H54 (cell line): ENCODE measurements at places on chromosomes 2 and 18.

DNA sequence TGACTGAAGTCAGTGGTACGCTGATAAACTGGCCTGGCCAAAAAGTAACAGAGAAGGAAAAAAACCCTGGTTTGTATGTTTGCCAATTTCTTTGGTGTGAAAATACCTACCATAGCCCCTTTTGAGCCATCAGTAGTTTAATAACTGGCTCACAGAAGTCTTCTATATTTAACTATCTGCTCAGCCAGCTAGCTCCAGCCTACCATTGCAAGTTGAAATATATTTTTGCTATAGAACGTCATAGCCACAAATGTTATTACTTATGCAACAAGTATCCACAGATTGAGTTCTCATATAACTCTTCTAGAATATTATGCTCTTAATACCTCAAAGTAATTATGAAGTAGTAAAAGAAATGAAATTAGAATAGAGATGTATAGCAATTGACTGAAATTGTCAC is 25.2 kb downstream of the RPE start:
- no peak for DNase-seq

DNA sequence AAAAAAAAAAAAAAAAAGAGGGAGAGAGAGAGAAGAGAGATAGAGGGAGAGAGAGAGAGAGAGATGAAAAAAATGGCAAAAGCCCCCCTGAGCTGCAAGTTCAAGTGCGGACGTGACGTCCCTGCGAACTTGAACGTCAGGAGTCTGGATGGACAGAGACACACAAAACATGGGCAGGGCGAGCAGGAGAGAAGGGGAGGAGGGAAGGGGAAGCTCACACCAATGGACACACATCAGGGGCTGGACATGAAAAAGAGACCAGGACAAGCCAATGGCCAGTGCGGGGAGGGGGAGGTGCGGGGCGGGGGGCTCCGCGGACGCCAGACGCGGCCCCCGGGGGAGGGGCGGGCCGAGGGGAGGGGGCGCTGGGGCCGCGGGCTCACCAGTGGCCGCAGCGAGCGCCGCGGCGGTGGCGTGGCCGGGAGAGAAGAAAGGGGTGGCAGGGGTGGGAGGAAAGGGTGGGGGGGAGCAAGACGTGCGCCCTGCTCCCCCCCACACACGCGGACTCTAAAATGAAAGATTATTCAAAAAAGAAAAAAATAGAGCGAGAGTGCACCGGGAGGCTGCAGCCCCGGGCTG is at the start of gene BCL11A:
Gene BCL11A, minus strand, starts transcription at position 160 of the 579 bp plus-strand sequence. CDS start 384 bp downstream, outside the sequence.
- DNase-seq, result peak; percentile 24

DNA sequence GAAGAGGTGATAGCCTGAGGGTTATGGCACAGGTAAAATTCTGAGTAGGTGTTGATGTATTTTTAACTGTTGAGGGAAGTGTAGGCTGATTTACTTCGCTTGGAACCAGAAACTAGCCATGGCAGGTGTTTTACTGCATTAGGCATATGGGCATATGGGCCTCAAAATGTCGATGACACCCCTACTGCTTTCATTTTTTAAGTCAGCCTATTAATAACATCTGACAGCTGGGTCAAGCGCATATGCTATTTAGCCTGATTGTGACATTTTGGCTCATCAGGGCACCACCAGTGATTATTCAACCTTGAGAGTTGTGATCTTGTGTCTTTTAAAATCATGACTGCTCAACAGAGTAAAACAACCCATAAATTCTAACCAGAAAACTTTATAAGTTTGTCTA is 1396.9 kb upstream of the NXPH2 start:
- no peak for DNase-seq

GRCh38 chr2:170953941-170954340 is 24.9 kb downstream of the GORASP2 start:
- no peak for DNase-seq

GRCh38 chr2:187924293-187924692 is 367.4 kb upstream of the GULP1 start:
- no peak for DNase-seq

DNA sequence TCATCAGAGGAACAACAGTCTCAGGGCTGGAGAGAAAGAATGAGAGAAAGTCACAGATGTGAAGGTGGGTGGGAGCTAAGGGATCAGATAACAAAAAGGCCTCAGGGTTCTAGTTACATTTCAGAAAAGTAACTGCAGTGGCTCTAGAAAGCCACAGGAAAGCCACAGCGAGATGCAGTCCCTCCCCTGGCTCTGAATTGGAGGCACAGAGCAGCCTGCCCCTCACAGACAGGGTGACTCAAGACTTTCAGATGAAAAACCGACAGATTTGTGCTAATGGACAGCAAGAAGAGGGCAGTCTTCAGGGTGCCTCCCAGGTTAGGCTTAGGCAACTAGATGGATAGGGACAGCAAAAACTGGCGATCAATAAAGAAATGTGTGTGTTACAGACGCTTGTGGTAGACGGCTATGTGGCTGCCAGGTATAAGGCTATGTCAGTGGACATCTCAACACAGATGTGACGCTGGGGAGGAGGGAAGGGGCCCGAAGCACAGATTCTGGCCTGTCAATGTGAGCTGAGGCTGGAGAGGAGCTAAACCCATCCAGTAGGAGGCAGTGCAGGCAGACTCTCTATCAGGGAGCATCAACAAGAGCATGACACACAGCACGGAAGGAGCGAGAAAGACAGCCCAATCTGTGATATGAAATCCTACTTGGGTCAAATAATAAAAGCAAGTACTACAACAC is 26.2 kb downstream of the UNC50 start:
- no peak for DNase-seq

DNA sequence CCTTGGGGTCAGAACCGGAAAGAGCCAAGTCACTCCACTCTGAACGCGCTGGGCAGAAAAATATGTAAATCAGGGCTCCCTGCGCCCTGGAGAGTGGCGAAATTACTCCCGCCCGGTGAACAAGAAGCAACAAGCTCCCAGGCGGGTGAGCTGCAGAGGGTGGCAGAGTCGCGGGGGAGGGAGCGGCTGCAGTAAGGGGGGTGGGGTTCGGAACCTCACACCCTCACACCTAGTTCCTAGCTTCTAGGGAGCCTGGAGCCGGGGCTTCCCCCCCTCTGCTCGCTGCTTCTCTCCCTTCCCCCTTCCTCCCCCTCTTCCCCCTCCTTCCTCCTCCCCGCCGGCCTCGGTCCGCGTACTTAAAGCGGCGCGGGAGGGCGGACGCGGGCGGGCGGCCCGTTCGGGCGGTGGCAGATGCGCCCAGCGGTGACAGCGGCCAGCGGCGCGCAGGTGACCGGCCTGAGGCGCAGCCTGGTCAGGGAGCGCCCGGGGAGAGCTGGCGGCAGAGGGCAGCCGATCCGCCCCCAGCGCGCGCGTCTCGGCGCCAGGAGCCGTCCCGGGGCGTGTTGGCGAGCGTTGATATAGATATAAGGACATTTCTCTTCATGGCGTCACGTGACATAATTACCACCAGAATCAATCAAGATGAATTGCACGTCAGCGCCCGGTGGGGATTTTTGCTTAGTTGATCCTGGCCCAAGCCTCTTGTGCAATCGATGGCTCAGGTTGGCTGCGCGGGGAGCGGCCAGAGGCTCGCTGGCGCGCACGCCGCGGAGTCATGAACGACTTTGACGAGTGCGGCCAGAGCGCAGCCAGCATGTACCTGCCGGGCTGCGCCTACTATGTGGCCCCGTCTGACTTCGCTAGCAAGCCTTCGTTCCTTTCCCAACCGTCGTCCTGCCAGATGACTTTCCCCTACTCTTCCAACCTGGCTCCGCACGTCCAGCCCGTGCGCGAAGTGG is at the start of gene HOXD11:
Gene HOXD11, plus strand, starts transcription at position 700 of the 959 bp plus-strand sequence. Its CDS starts 76 bp downstream, at position 776.
- peak; percentile 90 for DNase-seq

- no peak for DNase-seq
These were observed at the start of gene CYP27A1 for GRCh38 chr2:218781691-218782527. Gene CYP27A1, plus strand, starts transcription at chr2:218782147. Its CDS starts 36 bp downstream, at chr2:218782183.

GRCh38 chr2:118006861-118007260 is 7.0 kb downstream of the CCDC93 start:
- DNase-seq, result no peak

DNA sequence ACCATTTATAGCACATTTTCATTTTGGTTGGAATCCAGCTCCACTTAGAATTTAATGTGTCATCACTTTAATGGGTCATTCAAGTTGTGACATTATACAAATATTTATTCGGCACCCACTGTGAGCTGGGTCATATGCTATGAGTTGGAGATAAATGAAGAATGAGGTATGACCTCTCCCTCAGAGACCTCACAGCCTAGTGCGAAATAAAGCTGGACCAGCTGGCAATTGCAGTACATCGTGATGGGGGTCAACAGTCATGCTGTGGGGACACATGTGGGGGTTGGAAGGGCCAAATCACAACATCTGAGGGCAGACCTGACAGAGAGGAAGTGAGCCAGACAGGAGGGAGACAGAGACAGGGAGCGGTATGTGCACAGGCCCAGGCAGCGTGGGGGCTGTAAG is 175.4 kb downstream of the MAIP1 start:
- DNase-seq, result no peak

GRCh38 chr2:162116352-162116751 is 35.7 kb downstream of the GCG start:
- no peak for DNase-seq

GRCh38 chr18:62179213-62179612 is 7.6 kb downstream of the PIGN start:
- DNase-seq, result no peak

- DNase-seq, result no peak
These were observed 247.6 kb upstream of the TRIB2 start for GRCh38 chr2:12469141-12469561.

GRCh38 chr18:23703057-23703986 is 14.1 kb downstream of the LAMA3 start:
- no peak for DNase-seq

DNA sequence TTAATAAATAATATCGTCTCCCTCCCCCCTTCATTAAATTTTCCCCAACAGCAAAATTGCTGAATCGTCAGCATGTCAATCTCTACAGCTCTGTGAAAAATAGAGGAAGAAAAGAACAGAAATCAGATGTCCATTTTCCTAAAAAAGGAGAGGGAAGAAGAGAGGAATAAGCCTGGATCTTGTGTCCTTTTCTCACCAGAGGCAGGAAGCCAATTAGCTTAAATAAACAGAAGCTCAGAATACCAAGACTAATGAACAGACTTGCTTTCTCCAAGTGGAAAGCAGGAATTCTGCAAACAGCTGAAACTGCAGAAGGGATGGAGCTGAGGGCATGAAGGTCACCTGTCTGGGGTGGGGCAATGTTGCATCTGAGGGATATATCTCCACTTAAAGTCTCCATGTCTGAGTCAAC is 265.7 kb downstream of the CCDC85A start:
- DNase-seq, result no peak

- DNase-seq, result no peak
These were observed 871 bp upstream of the DUSP28 start for GRCh38 chr2:240559286-240559685.
